ENCODE measurements at places on chromosomes 1 and 21. TPM values are rescaled to one million over a fixed set of nuclear protein-coding genes. Genes with fewer than 3 reads are reported as not detected.

- peaks cover 8% of the 10 kb centered on the region for H3K4me1 ChIP-seq
- DNase-seq = no peak
- peaks cover 3% of the 10 kb centered on the region for H3K36me3 ChIP-seq
- no peak overlapping the region for H3K27ac ChIP-seq
- H3K27me3 ChIP-seq = peaks cover 12% of the 10 kb centered on the region
Observed at GRCh38 chr1:58460469-58460868, 86.1 kb downstream of the OMA1 start.

DNA sequence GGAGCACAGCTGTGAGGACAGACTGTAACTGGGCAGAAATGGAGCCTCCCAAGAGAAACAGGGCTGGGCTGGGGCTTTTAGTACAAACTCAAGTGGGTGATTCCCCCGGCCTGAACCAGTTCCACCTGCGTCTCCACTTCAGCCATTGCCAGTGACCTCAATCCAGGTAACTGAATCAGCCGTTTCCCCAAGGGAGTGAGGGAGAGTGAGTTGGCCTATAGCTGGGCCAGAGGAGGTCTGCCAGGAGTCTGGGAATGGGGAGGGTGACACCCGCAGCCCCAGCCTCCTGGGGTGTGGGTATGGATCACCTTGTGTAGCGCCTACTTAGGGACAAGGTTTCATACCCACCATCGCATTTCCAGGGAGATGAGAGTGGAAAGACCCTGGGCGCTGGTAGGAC, 8.5 kb downstream of the SLC26A9 start:
- no peaks in the 10 kb centered on the region for H3K36me3 ChIP-seq
- H3K27ac ChIP-seq = no peak overlapping the region
- no peak for DNase-seq
- peaks cover 15% of the 10 kb centered on the region for H3K4me1 ChIP-seq
- H3K27me3 ChIP-seq = peaks cover 7% of the 10 kb centered on the region

- H3K27ac ChIP-seq = no peak overlapping the region
- DNase-seq = no peak
- H3K4me3 ChIP-seq = no peak overlapping the region
- peaks cover 12% of the 10 kb centered on the region for H3K4me1 ChIP-seq
Observed at GRCh38 chr1:199279872-199280645, 641.2 kb downstream of the PTPRC start.

- peaks cover 28% of the 10 kb centered on the region for H3K4me1 ChIP-seq
- DNase-seq = no peak
- no peak overlapping the region for H3K27ac ChIP-seq
- H3K4me3 ChIP-seq = no peak overlapping the region
Observed at GRCh38 chr1:170215072-170215885, 69.5 kb downstream of the NTMT2 start.

- no peak overlapping the region for H3K27ac ChIP-seq
- H3K4me1 ChIP-seq = peaks cover 33% of the 10 kb centered on the region
- H3K4me3 ChIP-seq = no peak overlapping the region
- no peaks in the 10 kb centered on the region for H3K27me3 ChIP-seq
Observed at GRCh38 chr1:228650141-228650540, 85.1 kb upstream of the RHOU start.

DNA sequence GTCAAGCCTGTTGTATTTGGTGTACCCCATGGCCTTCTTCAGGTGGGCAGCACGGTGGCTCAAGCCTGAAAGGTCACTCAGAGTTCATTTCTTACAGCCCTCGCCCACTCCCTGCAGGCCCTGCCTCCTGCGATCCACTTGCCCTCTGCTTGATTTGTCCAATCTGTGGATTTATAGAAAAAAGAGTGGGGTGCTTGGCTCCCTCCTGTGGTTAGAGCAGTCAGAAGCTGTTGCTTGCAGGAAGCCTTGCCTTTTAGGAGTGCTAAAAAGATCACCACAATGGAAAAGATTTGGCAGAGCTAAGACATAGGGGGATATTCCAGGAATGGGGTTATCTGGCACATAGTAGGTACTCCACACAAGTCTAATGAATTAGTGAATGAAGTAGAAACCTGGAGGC, 108.0 kb upstream of the TRABD2B start:
- no peak overlapping the region for H3K4me3 ChIP-seq
- DNase-seq = no peak
- H3K36me3 ChIP-seq = peaks cover 1% of the 10 kb centered on the region
- no peak overlapping the region for H3K27ac ChIP-seq
- peaks cover 21% of the 10 kb centered on the region for H3K27me3 ChIP-seq

- H3K27ac ChIP-seq = no peak overlapping the region
- peak; percentile 54 for DNase-seq
- peaks cover 5% of the 10 kb centered on the region for H3K27me3 ChIP-seq
- no peaks in the 10 kb centered on the region for H3K36me3 ChIP-seq
- H3K4me1 ChIP-seq = peaks cover 7% of the 10 kb centered on the region
Observed at GRCh38 chr21:43367296-43367695, 59.6 kb downstream of the SIK1 start.

OR14A2 gene
- total RNA-seq = not detected

FCRL5 gene
- not detected for total RNA-seq

RGS18 gene
- not detected for total RNA-seq
